NCI-H1105 (cell line): ENCODE measurements at places on chromosomes 6 and 20.

GRCh38 chr6:118306392-118307238 lies 241.5 kb upstream of the PLN start:
- no peak for DNase-seq

DNA sequence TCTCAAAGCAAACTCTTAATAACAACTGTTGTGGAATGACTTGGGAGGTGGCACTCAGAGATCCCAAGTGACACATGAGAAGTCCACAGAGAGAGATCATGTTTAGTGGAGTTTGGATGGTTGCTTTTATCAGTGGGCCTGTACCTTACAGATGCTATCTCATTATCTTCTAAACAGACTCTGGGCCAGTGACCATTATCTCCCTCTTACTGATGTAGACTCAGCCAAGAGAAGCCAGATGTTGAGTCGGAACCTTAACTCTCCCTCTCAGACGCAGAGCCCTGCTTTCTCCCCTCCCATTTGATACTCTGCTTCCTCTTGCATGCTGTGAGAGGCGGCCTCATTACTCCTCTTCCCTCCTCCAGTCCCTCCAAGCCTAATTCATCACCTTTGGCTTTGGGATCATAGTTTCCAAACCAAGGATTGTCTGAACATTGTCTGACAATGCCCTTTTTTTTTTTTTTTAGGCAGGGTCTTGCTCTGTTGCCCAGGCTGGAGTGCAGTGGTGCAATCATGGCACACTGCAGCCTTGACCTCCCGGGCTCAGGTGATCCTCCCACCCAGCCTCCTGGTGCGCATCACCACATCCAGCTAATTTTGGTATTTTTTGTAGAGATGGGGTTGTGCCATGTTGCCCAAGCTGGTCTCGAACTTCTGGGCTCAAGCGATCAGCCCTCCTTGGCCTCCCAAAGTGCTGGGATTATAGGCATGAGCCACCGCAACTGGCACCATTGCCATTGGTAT lies 4.5 kb upstream of the DDR1 start:
- DNase-seq = no peak

DNA sequence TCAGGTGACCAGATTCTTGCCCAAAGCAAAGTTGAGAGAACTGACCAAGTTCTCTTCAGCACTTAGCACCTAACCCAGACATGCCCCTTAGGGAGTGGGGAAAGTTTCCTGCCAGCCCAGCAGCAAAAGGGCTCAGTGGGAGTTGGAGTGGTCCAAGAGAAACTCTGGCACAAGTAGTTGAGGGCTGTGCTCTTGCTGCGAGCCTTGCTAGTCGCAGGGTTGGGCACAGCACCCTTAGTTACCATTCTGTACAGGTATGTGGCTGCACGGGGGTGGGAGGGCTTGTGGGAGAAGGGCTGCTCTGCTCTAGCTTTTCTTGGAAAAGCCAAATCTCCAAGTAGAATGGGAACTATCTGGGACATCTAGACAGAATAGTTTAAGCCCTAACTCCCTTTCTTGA lies 6.4 kb downstream of the POLR1C start:
- no peak for DNase-seq

DNA sequence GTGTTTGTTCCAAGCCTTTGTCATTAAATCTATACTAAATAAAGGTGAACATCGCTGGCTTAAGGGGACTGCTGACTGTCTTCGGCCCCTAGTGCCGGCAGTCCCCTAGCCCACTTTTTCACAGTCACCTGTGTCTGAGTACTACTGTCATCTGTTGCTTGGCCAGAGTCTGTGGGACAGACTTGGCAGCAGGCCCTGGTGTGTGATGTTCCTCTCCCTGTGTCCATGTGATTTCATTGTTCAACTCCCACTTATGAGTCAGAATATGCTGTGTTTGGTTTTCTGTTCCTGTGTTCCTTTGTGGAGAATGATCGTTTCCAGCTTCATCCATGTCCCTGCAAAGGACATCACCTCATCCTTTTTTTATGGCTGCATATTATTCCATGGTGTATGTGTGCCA lies 133.4 kb downstream of the HAO1 start:
- no peak for DNase-seq

DNA sequence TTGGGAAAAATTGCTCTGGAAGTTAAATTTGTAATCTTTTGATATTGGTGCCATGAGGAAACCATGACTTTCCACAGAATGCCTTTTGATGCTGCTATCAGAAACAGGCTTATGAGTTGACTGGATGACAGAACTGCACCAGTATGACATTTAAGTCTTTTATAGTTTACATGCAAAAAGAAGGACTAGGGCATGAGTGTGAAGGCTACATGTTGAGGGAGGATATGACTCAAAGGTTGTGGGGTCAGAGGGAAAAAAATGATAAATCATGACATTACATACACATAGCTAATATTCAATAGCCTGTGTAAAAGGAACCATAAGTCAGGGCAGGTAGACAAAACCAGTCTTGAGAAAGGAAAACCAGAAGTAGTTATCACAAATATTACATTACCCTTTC lies 182.2 kb downstream of the COL12A1 start:
- no peak for DNase-seq

DNA sequence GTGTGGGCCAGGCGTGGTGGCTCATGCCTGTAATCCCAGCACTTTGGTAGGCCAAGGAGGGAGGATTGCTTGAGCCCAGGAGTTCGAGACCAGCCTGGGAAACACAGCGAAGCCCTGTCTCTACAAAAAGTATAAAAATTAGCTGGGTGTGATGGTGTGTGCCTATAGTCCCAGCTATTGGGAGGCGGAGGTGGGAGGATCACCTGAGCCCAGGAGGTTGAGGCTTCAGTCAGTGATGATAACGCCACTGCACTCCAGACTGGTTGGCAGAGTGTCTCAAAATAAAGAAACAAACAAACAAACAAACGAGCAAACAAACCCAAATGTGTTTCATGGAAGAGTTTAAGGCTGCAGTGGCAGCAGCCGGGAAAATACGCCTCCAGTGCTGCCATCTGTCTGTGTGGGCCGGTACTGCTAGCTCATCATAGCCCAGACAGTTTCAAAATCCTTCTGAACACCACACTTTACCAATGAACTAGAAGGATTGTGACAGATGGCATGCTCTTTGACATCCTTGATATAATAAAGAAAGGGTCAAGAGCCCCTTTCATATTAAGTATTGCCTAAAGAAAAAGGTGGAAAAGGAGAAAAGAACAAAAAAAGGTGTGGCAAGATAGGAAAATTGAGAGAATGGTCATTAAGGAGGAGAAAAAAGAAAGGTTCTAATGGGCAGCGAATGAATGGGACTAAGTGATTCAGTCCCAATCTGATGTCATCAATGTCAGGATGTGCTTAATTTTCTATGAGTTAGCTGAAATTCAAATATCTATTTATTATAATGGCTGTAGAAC lies 298.6 kb downstream of the SYNE1 start:
- peak; percentile 4 for DNase-seq

GRCh38 chr6:15823838-15824414 lies 161.1 kb upstream of the DTNBP1 start:
- no peak for DNase-seq

GRCh38 chr6:117521791-117522502 lies 39.5 kb downstream of the DCBLD1 start:
- no peak for DNase-seq

DNA sequence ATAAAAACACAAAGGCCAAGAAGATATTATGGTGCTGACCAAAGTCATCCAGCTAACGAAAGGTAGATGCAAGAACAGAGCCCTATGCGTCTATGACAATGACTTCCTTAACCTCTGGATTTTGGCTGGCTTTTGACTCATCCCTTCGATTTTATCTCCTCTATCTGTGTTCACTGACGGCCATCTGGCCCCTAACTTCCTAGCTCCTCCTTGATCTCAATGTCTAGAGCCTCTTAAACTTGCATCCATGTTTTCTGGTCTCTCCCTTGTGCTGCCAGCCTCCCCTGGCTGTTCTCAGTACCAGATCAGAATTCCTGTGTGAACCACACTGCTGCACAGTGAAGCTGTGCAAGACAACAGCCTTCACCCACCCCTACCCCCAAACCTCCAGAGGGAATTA lies 452.9 kb downstream of the UTRN start:
- peak; percentile 84 for DNase-seq

GRCh38 chr20:49368596-49368995 lies 90.7 kb upstream of the ZNFX1 start:
- DNase-seq = no peak

DNA sequence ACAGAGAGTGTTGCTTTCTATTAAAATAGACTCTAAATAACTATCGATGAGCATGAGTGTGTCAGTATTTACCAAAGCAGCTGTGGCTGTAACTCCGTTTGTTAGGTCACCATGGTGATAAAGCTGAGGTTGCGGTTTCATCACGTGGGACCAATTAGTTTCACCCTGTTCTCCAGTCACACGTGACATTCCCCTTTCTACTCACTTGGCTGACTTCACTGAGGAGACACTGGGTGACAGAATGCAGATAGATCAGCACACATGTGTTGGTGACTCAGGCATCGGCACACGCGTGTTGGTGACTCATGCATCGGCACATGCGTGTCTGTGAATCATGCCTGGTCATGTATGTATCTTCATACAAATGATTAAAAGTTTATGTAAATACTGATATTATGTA lies 285.4 kb downstream of the THBS2 start:
- no peak for DNase-seq

- no peak for DNase-seq
These were observed 110.6 kb downstream of the SYNDIG1 start for GRCh38 chr20:24580006-24580405.

GRCh38 chr6:76942203-76942966 lies 520.9 kb downstream of the HTR1B start:
- no peak for DNase-seq

DNA sequence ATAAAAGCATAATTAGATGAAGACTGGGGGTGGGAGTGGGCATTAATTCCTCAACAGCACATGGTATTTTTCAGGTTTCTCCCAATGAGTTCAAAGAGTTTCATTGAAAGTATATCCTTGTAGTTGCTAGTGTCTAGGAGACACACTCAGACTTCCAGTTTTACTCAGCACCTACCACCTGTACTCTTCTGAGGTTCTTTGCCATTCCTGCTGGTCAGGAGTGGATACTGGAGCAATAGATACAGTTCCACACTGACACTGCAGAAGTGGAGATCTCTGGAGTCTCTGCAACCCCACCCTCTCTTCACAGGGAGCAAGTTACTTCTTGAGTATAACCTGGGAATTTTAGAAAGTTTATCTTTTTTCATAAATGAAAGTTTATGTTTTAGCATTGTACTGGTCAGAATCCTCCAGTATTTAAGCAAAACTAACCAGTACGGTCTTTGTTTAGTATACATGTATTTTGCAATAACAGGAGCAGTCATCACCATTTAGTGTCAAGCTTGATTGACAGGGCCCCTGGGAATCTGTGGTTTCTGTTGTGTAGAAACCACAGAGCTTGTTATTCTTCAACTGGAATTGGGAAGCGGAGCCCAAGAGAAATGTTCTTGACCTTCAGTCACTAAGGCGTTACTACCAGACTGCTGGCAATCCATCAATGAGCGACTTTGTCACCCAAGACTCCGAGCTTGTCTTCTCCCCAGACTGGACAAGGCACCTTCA lies 148.1 kb downstream of the ZDHHC14 start:
- no peak for DNase-seq

DNA sequence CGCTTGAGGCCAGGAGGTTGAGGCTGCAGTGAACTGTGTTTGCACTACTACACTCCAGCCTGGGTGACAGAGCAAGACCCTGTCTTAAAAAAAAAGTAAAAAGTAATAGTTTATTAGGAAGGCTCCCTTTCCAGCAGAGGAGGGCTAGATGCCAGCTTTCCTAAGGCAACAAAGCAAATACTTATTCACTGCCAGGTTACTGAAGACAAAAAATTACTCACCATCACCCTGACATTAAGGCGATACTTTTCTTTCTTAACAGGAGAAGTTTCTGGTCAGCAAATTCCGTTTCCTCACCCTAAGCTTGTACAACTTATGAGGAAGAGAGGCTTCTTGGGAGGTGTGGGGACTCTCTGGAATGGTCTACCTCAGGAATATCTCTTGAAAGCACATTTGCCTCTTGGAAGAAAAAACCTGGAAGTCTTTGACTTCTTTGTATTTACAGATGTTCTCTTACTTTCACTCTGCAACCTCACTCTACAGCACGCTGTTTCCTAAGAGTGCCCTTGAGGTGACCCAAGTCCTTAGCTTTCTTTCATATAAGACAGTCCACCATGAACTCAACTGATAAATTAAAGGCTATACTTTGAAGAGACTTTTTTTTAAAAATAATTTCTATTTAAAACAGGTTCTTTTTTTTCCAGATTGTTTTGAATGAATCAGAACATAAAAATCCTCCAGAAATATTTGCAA lies 52.9 kb upstream of the TRAF3IP2 start:
- no peak for DNase-seq

GRCh38 chr6:90076511-90077415 lies 182.5 kb downstream of the GJA10 start:
- no peak for DNase-seq

DNA sequence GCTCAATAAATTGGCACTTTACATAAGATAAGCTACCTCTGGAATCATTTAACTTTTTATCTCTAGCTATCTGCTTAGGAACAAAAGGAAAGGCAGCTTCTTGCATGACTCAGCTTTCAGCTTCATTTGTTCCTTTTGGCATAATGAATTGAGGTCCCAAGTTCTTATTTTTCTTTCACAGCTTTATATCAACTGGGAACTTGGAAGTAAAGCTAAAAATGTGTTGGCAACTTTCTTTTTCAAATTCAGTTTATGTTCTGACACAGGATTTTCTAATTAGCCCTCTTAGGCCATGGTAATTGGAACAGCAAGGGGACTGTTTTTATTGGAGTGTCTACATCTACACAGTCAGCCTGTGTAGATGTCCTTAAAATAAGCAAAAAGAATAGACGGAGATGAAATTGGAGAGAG lies 55.2 kb upstream of the MRAP2 start:
- DNase-seq = no peak

DNA sequence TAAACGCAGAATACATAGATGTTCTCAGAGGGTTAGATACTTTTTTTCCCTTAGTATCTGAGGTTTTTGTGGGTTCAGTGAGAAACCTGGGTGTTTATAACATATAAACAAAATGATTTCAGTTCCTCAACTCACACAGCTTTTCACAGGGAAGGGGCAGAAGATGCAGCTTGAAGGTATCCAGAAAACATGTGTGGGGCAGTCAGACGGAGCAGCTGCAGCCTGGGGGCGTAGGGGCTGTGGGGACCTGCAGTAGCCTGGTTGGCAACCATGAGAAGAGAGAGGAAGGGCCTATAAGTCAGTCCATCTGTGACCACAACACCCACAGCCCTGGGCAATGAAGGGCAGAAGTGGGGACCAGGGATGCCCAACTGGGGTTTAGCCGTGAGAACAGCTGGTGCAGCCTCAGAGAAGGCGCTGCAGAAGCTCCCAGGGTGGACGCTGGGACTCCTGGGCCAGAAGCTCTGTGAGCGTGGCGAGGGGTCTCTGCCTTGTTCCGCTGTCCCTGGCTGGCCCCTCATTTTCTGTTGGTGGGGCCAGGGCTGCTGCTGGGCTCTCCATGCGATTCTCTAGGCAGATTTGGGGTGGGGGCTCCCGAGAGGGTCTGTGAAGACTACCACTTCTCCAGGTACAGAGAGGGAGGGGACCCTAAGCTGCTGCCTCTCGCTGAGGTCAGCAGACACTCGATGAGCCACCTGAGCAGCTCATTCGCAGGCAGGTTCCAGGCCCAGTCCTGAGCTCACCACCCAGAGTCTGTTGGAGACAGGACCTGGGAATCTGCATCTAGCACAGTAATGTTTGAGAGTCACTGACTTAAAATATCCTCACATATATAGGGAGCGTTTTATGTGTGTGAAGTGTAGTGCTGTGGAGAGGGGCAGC lies 181.2 kb downstream of the ZDHHC14 start:
- DNase-seq = no peak

- no peak for DNase-seq
These were observed 13.0 kb downstream of the PNISR start for GRCh38 chr6:99412065-99412464.
